PC-3 (cell line): ENCODE measurements at places on chromosomes 11 and 22.
A peak's percentile ranks its signal among the peaks of the same experiment; 100 is the strongest.

GRCh38 chr11:12789596-12790215 lies 115.5 kb downstream of the TEAD1 start:
- DNase-seq: no peak

DNA sequence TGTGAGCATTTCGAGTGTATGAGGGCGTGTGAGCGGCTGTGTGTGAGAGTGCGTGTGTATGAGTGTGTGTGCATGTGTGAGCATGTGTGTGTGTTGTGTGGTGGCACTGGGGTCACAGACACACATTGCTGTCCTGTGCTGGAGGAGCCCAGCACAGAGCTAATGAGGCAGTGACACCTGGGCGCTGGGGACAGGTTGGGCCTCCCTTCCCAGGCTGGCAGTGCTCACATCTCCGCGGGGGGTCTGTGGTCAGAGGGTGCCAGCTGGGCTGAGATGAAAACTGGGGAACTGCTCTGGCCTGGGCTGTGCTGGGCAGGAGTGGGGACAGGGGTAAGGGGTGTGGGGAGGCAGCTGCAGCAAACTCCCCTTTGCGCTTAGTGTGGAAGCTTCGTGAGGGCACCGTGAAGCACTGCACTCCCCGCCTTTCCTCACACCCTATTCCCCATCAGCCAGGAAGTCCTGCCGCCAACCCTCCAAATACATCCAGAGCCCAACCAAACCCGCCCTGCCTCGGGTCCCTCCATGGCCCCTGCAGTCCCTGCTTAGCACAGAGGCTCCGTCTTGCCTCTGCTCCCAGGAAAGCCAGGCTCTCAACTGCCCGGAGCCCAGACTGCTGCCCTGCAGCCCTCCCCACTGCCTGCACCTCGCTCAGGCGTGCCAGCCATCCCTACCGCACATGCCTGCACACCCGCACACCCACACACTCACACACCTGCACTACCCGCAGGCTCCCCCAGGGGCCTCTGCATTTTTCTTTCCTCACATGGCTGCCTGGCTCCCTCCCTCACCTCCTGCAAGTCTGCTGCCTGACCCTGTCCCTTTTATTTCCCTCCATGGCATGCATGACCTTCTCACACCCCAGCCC lies 62.0 kb upstream of the THY1 start:
- DNase-seq: no peak

- DNase-seq: peak; percentile 12
Observed at GRCh38 chr11:34565417-34566207, 52.0 kb upstream of the ELF5 start.

DNA sequence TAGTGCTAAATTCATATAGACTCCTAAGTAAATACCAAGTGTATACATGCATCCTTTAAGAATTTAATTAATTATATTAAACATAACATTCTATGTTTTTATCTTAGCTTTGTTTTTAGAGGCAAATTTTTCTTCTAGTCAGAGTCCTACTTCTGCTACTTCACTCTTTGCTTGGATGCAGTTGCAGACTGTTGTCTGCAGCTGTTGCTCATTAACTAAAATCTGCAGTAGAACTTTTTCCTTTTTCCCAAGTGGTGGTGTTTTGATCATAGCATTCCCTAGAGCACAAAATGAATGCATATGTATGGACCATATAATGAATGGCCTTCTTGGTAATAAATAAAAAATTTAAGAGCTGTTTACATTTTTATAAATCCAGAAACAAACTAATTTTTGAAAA lies 198.3 kb downstream of the CASP12 start:
- DNase-seq: no peak

DNA sequence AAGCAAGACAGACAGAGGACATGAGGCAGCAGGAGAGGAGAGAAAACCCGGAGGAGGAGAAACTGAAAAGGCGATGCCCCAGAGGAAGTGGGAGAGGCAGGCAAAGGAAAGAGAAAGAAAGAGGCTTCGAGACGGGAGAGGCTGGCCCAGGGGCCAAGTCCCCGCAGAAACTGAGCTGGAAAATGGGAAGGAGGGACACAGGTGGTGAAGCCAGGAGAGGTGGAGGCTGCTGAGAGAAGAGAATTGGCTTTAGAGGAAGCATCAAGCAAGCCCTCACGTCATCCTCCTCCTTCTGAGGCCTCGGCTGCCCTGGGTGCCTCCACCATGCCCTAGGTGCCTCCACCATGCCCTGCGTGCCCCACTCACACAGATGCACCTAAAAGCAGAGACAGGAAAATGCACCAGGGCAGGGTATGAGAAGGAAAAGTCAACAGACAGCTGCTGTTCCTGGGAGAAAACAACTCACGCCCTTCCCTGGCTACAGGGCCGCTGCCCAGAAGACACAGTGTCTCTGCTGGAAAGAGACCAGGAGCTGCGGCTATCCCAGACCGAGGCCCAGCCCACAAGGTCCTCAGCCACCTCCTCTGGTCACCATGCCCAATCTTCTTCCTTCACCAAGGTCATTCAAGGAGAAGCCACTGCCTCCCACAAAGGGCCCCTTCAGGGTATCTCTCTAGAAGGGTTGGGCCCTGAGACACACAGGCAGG lies 14.3 kb downstream of the FXYD6 start:
- no peak for DNase-seq

DNA sequence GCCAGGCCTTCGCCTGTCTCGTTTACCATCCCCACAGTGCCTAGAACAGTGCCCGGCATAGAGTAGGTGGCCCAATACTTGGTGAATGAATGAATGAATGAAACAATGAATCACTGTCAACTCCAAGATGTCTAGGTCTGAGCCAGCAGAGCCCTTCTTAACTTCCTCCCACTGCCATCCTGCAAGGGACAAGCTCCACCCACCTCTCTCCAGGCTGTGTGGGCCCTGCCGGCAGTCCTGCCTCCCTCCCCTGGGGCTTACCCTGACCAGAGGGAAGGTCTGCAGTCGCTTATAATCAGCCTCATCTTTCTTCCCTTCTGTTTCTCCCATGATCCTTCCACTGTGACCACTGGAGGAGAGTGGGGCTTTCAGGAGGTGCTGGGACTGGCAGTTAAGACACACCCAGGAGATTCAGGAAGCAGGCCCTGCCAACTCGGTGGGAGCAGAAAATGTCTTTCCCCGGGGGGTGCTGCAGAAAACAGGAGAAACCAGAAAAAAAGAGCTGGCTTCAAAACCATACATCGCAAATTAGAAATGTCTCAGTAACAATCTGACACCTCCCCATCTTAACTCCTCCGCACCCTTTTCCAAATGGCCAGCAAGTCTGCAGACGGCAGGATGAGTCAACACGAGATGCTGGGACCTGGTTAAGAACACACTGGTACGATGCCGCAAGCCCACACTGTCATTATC lies 11.4 kb downstream of the DNAL4 start:
- DNase-seq: no peak
